A172 (cell line): ENCODE measurements at places on chromosomes 1 and 21. TPM values are rescaled to one million over a fixed set of nuclear protein-coding genes. Genes with fewer than 3 reads are reported as not detected.

- no peak for DNase-seq
These were observed 105.3 kb upstream of the SLC45A1 start for GRCh38 chr1:8212580-8213031.

DNA sequence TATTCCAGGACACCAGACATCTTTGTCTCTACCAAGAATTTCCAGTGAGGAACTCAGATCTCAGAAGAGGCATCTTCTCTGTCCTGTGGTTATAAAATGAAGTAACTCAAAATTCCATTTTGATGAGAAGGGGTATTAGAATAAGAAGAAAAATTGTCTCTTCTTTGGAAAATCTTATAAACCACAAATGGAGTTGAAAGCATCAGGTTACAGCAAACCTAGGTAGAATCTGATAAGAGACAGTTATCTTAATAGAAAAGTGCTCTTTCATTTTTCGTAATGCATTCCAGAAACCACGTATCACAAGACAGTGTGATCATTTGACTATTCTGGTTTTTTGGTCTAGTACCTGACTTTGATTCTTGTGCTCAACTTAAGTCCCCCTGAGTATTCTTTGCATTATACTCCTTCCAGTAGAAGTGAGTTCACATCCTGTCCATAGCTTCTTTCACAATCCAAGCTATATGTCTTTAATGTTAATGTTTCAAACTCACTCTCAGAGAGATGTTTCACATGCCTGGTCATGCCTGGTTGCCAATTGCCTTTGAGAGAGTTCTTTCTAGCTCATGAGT is 120.9 kb upstream of the PRDX6 start:
- DNase-seq: no peak

DNA sequence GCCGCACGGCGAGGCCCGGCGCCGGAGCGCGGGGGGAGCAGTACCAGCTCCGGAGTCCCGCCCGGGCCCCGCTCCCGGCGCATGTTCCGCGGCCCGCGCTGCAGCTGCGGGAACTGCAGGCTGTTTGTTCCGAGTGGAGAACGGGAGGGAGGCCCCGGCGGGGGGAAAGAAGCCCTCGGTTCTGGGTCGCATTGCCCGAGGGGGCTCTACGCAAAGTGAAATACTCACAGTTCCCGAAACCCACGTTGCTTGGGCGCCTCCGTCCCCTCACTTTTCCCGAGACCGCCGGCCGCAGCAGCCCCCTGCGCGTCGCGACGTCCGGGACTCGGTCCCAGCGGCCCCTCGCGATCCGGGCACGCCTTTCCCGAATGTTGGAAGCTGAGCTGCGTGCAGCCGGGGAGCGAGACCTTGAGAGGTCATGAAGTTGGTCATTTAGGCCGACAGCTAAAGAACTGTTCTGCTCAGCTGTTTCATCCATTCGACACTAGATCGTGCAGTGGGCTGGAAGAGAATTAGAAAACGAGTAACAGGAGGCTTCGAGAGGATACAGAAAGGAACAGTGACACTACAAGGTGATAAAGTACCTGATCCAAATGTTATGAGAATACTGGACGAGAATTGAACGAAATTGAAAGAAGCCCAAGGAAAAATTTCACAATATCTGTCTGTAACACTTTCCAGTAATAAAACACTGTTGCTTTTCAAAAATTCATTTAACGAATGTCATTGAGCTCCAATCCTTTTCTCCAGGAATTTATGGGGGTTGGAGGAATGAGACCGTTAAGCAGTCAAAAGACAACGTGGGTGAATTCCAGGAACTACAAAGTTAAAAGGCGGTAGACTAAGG is 657 bp upstream of the LIN9 start:
- peak; percentile 22 for DNase-seq

DNA sequence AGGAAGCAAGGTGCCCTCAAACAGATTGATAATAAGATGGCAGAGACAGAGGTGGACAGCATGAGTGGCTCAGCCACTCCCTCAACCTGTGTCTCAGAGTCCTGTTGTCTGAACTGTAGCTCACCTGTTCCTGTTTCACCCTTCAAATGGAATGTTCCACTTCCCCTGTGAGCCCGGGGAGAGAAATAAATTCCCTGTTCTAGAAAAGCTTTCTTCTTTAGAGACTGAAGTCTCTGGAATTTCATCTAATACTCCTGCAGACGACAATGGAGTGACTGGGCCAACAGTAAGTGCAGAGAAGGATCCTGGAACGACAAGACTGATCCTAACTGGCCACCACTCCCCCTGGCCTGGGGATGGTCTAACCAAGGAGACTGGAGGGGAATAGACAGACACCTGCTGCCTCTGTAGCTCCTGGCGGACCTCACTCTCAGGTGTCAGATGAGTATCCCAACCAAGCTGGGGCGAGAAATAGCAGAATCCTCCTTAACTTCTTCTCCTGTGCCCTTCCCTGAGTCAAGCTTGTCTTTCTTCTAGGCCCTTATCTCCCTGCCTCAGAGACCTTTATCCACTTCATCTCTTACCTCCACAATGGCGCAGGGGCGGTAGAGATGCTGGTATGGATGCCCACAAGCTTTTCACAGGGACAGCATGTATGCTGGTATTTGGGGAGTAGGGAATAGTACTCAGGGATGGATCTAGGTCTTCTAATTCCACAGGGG is 45.4 kb downstream of the PLEKHA6 start:
- DNase-seq: no peak

DNA sequence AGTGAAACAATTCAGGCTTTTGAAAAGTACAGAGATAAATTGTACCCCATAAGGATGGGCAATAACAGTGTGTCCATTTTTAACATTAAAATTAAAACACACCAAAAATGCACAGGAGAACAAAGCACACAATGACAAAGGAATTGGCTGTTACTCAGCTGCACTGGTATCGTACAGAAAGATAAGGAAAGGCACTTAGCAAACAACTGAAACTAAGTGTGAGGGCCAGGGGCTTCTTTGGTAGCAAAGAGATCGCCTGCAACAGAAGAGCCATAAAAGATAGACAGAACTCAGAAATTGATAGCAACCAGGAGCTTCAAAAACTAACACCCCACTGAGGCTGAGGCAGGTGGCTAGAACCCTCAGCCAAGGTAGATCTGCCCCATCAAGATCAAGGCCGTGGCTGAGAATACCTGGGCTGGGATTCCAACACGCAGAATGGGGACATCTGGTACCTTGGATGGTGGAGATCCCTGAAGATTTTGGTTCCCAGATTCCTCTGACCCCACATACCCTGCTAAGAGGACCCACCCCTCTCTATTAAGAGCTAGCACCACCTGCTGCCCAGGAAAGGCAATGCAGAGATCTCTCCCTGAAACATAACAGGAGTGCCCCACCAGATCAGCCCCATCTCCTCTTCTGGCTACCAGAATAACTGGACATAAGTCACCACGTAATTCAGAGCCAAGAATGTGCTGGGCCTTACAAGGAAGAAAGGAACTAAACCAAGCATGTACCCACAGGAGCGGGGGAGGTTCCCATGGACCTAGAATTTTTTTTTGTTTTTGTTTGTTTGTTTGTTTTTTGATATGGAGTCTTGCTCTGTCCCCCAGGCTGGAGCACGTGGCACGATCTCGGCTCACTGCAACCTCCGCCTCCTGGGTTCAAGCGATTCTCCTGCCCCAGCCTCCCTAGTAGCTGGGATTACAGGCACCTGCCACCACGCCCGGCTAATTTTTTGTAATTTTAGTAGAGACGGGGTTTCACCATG is 16.2 kb downstream of the PLEKHO1 start:
- DNase-seq: peak; percentile 81

- DNase-seq: no peak
These were observed 275.0 kb downstream of the AKT3 start for GRCh38 chr1:243575070-243575469.

GRCh38 chr1:202953392-202953791 is 4.7 kb downstream of the ADIPOR1 start:
- DNase-seq: no peak

GRCh38 chr21:36965720-36966065 is 776 bp downstream of the HLCS start:
- no peak for DNase-seq

DNA sequence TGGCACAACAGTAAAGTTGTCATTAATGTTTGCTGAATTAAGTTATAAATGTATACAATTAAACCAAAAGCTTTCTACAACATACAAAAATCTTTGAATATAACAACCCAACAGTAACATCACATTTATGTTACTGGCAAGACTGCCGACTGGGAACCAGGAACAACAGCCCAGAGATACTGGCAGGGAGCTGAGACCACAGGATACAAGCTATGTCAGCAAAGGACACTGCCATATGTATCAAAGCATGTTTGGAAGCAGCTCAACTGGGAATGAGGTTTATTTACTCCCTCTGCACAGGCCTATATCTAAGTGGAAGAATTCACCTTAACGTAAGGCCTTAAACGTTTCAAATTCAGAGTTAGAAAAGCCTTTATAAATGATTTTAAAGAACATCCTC is 50.4 kb downstream of the ARHGAP29 start:
- DNase-seq: no peak

Gene DENND2C
- 0.81 and 1.3 TPM in 2 replicates for total RNA-seq

Gene ACOT7
- 44.2 and 55.3 TPM in 2 replicates for total RNA-seq

DNA sequence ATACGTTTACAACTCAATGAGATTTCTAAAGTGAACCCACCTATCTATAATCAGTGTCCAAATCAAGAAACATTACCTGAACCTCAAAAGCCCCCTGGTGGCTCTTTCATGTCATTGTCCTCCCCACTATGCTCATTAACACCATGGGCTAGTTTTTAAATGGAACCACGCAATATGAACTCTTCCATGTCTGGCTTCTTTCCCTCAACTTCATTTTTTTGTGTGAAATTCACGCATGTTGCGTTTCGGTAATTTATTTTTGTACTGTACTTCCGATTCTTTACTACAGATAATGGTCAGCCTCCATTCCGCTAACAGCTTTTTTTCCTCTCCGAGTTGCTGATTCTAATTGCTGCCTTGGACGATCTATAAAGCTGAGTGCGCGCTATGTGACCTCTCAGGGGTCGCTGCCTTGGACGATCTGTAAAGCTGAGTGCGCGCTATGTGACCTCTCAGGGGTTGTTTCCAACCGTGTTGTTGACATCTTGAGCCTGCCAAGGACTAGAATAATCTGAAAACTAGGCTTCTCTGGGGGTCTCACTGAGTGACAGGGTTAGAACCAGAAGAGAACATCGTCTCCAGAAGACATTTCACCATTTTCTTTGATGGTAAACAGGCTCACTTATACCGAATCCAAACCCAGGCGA is 1.1 kb upstream of the CACYBP start:
- peak; percentile 75 for DNase-seq

GRCh38 chr1:5865774-5866173 is 126.5 kb downstream of the NPHP4 start:
- no peak for DNase-seq

GRCh38 chr1:208101661-208102431 is 142.3 kb downstream of the PLXNA2 start:
- DNase-seq: peak; percentile 63

GRCh38 chr1:55064861-55065263 is 25.5 kb downstream of the PCSK9 start:
- peak; percentile 40 for DNase-seq

Gene CLIC6
- total RNA-seq: not detected in 2 replicates

Gene NCMAP
- total RNA-seq: not detected in 2 replicates

Gene XCL2
- total RNA-seq: not detected in 2 replicates

- no peak for DNase-seq
These were observed 112.9 kb upstream of the SOD1 start for GRCh38 chr21:31546443-31547170.

Gene MARK1
- total RNA-seq: 0.34 and 1.2 TPM in 2 replicates

GRCh38 chr1:163774978-163775620 is 453.3 kb downstream of the NUF2 start:
- no peak for DNase-seq

GRCh38 chr1:198986036-198986435 is 347.2 kb downstream of the PTPRC start:
- no peak for DNase-seq

DNA sequence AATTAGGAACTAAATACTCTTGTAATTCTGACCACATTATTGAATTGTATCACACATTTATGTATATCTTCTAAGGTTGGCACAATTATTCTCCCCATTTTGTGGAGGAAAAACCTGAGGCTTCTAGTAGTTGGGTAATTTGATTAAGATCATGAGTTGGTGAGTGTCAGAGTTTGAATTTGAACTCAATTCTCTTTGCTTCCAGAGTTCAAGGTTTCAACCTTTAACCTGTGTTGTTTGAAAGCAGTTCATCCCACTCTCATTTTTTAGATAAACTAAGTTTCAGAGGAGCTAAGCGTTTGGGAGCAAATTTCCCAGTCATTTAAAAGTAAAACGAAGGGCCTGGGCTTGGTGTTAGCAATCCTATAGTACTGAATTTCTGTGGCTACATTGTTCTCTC is 293.4 kb downstream of the ADGRL2 start:
- DNase-seq: no peak
